ENCODE measurements at places on chromosomes 3 and 15.
A peak's percentile ranks its signal among the peaks of the same experiment; 100 is the strongest.

DNA sequence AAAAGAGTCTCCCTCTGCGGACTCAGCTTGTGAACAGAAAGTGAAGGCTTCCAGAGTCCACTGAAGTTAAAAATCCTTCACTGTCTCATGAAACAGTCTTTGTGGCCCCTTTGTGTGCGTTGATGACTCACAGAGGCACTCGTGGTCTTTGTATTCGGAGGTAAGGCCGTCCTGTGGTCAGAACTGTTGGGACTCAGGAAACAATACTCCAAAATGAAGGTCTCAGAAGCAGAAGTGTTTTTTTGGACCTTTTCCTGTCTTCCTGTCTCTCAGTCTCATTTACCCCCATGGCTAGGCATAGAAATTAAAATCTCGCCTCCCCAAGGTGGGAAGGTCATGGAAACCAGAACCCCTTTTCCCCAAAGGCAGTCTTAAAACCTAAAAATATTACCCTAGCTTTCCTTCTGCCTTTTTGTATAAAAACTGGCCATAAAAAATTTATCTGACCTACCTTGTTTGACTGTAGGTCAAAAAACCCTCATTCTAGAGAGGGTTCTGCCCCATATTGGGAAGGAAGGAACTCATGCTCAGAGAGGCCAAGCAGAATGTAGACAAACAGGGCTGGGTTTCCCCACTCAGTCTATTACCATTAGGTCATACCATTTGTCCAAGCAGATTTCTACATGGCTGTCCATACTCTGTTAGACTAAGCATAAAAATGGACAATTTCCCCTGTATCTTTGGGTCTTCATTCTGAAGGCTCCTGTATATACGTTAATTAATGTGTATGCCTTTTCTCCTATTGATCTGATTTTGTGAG is 19.1 kb upstream of the EPB42 start:
- no peak for DNase-seq

DNA sequence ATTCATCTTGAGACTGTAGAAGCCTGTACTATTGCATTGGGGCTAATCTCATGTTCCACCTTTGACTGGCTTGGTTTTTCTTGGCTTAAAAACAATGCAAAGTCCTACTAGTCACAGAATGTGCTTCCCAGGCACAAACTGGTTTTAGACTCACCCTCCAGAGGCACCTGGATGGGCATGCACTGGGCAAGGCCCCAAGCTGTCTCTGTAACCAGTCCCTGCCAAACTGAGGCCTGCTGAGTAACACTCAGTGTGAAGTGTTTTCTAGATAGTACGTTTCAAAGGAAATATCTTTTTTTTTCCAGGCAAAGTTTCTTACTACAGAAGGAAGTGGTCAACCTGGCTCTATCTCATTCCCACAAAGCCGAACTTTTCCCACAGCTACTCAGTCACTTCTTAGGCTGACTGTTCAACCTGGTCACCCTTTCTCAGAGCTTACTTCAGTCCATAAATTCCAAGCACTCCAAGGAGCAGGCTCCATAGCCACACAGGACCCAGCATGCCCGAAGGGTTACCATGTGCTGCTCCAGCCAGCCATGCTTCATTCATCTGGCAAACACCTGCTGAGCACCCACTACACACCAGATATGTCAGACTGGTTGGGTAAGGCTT is 57.4 kb downstream of the NPTN start:
- DNase-seq: no peak

DNA sequence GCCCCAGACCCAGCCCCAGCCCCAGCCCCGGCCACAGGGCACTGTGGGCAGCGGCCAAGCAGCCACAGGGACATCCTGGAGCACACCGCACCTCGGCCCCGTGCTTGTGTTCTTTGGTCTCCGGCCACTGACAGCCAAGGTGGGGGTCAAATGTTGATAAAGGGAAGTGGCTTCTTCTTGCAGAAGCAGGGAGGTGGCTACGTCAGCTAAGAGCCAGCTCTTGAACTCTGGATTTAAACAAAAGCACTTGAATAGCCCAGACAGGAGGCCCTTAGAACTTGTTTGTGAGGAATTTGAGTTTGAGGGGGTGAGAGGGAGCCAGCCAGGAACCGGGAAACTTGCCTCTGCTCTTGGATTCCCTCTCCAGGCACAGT is 135.8 kb upstream of the ABHD17C start:
- no peak for DNase-seq

- no peak for DNase-seq
These were observed 37.6 kb downstream of the GBE1 start for GRCh38 chr3:81723732-81724313.

GRCh38 chr3:46300461-46300789 is 53.5 kb upstream of the CCR2 start:
- DNase-seq: no peak

- no peak for DNase-seq
These were observed 112.6 kb downstream of the TCF12 start for GRCh38 chr15:57031082-57031481.

GRCh38 chr3:134486577-134487041 is 752 bp downstream of the CEP63 start:
- DNase-seq: peak; percentile 10

- DNase-seq: no peak
These were observed 75.8 kb downstream of the FBN1 start for GRCh38 chr15:48569591-48570302.

DNA sequence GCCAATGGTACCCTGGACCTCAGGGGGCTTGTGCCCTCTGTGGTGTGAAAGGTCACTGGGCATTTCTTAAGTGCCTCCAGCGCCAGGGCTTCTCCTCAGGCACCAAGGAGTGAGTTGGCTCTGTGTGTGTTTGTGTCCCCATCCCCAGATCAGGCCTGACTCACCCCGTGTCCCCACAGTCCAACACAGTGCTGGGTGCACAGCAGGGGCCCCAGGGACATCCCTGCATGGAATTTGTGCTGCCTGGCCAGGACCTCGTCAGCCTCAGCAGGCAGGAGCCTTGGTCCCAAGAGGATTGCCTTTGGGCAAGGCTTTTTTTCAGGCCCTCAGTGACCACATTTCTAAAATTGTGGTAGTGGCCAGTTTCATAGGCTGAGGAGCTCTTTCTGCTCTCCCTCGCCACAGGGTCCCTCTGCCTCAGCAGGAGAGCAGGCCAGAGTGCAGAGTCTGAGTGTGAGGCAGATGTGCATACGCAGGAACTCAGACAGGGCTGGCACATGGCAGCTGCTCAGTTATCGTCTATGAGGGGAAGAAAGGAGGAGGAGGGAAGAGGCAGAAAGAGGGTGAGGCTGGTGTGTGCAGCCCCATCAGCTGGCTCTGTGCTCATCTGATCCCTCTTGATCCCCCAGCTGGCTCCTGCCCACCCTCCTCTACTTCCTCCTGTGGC is 215.6 kb downstream of the RPLP1 start:
- DNase-seq: no peak

DNA sequence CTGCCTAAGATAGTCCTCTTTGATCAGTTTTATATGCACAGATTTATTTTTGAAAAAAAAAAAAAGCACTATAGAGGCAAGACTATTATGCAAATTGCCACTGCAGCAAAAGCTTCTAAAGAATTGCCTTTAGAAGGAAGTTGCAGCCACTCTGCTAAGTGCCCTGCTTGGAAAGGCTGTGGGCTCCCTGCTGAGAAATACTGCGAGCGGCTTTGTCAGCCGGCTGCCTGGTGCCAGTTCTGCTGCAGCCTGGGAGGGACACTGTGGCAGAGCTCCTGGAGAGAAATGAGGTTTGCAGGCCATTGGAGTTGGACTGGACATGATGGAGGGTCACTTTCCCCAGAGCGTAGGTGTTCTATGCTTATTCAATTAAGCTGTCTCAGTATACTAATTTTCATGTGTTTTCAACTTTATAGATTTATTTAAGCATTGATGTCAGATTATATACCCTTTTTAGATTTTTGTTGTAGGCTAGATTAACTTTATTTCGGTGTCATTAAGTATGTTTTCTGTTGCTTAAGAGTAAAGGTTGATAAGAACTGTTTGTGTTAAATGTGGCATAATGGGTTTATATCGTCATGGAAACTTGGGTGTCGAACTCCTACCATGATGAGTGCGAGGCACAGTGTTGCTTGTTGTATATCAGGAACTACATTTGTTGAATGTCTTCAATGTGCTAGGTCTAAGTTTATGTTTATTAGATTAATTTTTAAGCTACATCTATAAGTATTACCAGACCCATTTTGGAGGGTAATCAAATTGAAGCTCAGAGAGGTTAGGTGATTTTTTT is 6.6 kb downstream of the MAP2K5 start:
- no peak for DNase-seq
